ENCODE measurements at places on chromosomes 4 and X. TPM values are rescaled to one million over a fixed set of nuclear protein-coding genes. Genes with fewer than 3 reads are reported as not detected.

DNA sequence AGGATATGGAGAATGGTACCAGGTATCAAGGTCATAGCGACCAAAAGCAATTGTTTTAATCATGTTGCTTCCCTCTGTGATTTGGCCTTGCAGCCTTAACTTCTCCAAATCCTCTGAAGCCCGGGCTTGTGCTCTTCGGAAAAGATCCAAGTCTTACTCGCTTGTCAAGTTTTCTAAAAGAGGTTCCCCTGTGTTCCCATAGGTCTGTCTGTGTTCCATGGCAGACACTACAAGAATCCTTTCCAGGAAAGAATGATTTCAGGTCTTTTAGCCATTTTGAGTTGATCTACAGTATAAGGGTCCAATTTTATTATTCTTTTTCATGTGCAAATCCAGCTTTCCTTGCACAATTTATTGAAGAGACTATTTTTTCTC is 710.6 kb upstream of the DIAPH2 start:
- DNase-seq: no peak

Gene P2RY8
- total RNA-seq: 0.61 TPM

Gene OCIAD2
- total RNA-seq: 15.4 TPM

Gene RAB33B
- total RNA-seq: 11.3 TPM

Gene CTAG1B
- total RNA-seq: not detected

DNA sequence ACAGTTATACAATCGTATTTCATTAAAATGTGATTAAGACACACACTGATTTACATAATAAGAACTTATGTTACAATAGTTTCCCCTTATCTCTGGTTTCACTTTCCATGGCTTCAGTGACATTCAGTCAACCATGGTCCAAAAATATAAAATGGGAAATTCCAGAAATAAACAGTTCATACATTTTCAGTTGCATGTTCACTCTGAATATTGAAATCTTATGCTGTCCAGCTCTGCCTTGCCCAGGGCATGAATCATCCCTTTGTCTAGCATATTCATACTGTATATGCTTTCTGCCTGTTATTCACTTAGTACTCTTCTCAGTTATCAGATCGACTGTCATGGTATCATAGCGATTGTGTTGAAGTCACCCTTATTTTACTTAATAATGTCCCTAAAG is 173.8 kb upstream of the DCAF12L2 start:
- no peak for DNase-seq

Gene VBP1
- total RNA-seq: 21.8 TPM

DNA sequence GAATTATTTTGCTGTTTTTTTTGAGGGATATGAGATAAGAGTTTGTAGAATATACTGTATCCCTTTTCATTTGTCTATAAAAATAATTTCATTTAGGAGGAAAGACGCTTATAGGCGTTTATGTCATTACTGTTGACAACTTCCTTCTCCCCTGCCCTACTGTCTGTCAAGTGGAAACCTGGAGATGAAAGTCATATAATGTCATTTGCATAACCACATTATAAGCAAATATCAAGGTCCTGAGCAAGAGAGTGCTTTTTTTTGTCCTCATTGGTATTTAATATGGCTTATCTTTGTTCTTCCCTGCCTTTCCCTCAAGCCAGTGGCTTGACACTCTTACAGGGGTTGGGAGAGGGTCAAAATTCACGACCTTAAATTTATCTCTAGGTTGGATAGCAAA is 55.8 kb downstream of the LRP2BP start:
- no peak for DNase-seq
